ENCODE measurements at places on chromosomes 13 and 19.

DNA sequence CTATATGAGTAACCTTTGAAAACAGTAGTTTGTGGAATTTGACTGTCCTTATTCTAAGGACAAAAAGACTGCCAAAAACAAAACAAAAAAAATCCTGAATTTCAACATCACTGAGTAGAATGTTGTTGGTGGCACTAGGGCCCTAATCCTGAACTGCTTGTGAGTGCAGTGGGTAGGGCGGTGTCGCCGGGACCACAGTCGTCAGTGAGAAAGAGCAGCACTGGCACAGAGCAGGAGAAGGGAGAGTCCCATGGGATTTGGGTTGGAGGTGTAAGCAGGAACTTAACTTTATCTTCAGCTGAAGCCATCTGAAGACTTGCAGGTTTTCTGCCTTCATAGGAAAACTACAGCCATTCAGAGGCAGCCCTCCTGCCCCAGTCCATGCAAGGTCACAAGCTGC, 5.6 kb downstream of the PCID2 start:
- DNase-seq = no peak

DNA sequence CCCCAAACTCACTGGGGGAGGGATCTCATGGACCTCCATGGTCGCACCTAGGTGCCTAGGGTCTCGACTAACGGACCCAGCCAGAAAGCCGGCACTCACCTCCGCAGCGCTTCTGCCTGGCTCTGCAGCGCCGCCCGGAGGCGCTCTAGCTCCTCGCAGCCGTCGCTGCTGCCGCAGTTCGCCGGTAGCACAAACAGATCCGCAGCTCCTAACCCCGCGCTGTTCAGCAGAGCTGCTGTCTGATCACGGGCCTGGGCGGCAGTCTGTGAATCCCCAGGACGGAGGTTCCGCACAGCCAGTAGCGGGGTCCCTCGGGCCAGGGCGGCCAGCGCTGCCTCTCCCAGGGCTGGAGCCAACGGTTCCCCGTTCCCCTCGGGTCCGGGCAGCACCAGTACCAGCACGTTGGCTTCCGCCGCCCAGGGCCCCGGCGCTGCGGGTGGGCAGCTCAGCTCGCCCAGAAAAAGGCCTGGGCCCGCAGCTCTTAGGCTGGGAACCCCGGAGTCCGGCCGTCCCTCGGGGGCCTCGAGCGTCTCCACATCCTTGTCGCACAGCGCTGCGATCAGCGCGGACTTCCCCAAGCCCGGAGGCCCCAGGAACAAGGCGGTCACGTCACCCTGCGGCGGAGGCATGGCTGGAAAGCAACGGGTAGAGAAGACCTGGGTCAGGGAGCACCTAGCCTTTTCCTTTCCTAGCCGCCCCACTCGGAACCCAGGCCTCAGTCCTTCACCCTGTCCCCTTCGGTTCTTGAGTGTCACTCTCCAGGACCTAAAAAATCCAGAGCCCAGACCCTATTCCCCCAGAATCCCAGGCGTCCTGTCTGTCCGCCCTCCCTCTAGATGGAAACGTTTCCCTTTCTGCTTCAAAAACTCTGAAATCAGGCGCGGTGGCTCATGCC, 977 bp downstream of the IRGQ start:
- peak; percentile 84 for DNase-seq

GRCh38 chr19:49113762-49114629, at the start of gene LIN7B:
TSS of gene LIN7B (plus strand) at chr19:49114370. CDS start at chr19:49114405, 35 bp downstream.
- DNase-seq = peak; percentile 89

- no peak for DNase-seq
These were observed 410.5 kb downstream of the KCNRG start for GRCh38 chr13:50425772-50426171.

- DNase-seq = no peak
These were observed 6.7 kb upstream of the JUND start for GRCh38 chr19:18287836-18288772.

GRCh38 chr19:4149518-4150288, 3.7 kb upstream of the CREB3L3 start:
- no peak for DNase-seq

DNA sequence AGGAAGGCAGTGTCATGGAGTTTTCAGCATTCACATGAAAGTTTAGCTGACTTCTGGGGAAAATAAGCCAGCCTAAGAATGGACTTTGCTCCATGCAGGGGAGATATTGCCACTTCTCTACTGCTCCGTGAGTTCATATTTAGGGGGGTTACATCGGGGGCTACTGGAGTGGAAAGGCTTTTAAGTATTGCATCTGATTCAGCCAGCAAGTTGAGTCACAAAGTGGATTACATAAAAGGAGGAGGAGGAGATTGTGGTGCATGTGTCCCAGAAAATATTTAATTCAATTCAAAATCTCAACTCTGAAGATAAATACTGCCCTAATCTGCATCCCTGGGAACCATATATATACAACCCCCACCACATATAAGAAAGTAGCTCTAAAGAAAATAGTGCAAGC, 617.2 kb downstream of the DCT start:
- DNase-seq = no peak

- DNase-seq = peak; percentile 59
These were observed 22.6 kb downstream of the ZSWIM4 start for GRCh38 chr19:13817615-13818371.

DNA sequence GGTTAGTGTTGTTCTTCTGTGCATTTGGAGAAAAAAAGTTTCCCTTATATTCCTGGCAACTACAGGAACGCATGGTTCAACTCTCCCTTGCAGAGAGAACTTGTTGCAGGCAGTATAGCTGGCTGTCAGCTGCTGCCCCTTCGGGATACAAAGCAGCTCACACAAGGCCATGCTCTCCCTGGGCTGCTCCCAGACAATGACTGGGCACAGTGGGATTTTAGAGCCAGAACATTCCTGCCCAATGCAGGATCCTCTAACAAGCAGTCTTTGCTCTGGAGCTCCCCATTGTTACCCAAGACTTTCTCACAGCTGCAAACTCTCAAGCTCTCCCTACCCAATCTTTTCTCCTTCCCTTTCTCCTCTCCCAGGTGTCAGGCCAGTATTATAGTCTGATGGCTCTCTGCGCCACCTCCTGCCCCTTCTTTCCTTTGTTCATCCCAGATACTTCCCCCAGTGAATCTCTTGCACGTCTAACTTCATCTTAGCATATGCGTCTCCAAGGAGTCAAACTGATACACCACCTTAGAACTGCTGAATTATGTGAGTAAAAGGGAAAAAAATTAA, 27.5 kb upstream of the SERPINE3 start:
- no peak for DNase-seq

- DNase-seq = no peak
These were observed 510.0 kb upstream of the KLF12 start for GRCh38 chr13:74644229-74644628.

DNA sequence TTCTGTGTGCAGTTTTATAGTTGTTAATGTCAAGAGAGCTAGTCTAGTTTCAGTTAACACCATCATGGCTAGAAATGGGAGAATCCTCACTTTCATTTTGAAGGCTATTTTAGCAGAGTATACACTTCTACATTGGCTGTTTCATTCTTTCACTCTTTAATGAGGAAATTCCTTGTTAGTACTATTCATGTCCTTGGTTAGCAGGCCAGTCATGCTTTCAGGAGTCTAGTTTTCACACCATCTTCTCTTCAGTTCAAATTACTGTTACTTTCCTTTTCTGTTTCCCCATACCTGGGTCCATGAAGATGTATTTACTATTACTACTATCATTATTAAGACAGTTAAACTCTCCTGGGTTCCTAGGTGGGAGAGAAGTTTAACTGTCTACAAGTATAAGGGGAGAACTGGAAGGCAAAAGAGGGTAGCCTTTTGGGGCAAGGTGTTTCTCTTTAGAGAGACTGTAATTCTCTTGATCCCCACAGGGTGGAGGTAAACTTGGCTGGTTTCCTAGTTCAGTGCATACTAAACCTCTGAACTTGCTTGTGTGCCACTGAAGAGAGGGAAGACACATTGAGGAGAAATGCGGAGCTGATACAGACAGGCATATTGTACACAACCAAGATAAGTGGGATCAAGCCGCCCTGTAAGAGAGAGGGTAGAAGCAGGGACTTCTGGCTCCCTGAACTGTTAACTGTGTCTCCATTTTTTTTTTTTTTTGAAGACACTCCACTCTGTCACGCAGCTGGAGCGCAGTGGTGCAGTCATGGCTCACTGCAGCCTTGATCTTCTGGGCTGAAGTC, 41.3 kb upstream of the IGFL4 start:
- DNase-seq = peak; percentile 21

DNA sequence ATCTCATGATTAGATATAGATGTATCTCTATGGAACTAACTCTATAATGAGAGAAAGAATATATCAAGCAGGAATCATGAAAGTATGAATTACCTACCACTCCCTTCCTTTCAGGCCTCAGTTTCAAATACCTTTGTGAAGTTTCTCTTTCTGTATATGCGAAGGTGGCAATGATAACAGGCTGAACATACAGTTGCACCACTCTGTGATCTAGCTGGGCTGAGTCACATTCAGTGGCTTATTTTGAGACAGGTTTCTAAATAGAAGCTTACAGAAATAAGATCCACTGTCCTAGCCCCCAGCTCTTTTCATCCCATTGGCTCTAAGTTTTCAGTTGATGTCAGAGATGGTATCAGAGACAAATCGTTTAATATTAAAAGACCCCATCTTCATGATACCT, 662.0 kb downstream of the SLITRK1 start:
- DNase-seq = no peak

GRCh38 chr19:28426730-28427225, 786.2 kb downstream of the UQCRFS1 start:
- DNase-seq = no peak

GRCh38 chr19:10876459-10877240, 5.3 kb downstream of the CARM1 start:
- DNase-seq = peak; percentile 37

DNA sequence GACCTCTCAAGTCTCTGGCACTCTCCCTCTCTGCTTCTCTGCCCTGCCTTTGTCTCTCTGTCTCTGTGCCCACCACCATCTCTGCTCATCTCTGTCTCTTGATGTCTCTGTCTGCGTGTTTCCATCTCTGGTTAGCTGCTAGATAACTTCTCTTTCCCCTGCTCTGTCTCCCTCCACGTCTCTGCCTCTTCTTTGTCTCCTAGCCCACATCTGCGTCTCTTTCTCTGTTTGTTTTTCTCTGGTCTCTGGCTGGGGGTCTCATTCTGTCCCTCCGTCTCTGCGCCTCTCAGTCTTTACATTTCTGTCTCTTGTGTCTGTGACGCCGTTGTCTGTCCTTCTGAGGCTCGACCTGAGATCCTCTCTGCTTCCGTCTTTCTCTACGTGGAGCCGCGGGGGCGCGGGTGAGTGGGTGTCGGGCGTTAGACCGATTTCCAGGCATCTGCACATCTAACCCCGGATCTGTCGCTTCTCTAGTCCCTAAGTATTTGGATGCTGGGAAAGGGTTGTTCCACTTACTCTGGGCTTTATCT, 386 bp downstream of the GIPR start:
- no peak for DNase-seq

- DNase-seq = peak; percentile 56
These were observed 34.4 kb upstream of the OXGR1 start for GRCh38 chr13:97028441-97029299.

GRCh38 chr13:95335667-95336066, 34.4 kb upstream of the ABCC4 start:
- DNase-seq = no peak

GRCh38 chr13:41428155-41428554, 29.2 kb upstream of the RGCC start:
- peak; percentile 60 for DNase-seq

DNA sequence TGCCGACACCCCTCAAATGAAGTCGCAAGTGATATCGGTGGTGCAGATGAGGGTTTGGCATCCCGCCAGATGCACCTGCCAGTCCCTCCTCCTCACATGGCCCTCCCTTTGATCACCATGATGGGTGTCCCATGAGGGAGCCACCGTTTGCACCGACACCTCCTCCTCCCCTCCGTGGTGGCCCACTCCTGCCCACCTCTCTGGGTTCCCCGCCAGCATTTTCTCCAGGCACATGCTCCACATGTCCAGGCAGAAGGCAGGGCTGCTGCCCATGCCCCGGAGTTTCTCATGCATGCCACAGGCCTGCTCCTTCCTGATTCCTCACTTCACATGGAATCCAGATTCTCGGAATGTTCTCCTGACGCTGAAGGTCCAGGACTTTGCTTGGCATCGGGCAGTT, 49.3 kb downstream of the COL4A2 start:
- DNase-seq = no peak

DNA sequence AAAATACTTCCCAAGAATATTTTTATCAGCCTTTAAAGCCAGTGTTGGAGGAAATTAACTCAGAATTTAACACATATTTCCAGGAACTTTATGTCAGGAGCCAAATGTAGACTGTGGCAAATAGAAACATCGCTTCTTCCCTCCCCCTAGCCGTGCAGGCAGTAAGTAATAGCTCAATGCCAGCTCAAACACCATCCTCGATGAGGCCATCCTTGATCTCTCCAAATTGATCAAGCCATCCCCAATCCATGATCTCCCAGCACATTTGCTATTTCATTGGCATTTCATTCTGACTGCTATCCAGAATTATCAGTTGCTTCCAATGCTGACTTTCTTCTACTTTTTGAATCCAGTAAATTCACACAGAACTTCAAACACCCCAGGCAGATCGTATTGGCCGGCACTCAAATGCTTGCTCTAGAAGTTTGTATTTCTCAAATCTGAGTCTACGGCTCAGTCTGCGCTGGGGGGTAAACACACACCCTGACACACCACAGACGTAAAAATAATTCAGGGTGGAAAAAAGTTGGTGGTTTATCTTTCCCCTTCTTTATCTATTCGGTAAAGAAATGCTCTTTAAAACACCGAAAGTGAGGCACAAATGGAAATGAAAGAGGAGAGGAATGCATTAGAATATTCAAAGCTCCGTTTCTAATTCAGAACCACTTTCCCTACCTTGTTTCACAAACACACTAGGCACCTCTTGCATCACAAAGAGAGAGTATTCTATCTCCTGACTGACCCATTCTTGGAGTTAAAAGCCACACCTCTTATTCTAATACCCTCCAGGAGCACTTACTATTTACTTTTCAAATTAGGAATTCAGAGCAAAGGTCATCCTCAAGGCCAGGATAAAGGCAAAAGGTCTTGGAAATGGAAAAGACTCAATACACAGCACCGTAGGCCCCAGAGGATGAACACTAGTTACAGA, 991 bp downstream of the OBI1 start:
- no peak for DNase-seq

DNA sequence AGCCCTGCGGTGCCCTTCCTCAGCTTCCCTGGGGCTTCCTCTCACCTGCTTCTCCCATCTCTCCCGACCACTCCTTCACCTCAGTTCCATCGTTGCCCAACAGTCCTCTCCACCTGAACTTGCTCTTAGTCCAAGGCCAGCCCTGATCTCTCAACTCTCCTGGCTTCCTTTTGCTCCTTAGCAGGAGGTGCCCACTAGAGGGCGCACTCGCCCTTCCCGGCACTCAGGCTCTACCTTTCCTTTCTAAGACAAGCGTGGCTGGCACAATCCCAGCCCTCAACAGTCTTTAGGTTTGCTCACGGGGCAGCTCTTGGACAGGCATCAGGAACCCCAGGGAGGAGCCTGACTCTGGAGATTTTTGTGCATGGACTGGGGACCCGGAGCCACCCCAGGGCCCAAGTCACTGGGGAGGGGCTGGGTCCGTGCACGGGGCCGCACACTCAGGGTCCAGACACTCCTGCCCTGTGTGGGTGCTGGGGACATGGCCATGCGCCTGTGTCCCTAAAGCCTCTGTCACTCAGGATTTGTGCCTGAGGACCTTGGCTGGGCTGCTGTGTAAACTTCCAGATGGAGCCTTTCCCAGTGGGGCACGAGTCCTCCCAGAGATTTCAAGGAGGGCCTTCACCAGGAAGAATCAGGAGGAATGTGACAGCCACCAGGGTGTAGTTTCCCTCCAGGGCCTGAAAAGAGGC, 12.1 kb upstream of the CEACAM8 start:
- DNase-seq = peak; percentile 79
